HAP-1 (cell line): ENCODE measurements at places on chromosomes 12 and 14.

- DNase-seq, result no peak
Measured at GRCh38 chr12:1591034-1591433, 3.3 kb downstream of the FBXL14 start.

GRCh38 chr12:43722621-43723020, 36.0 kb downstream of the PUS7L start:
- DNase-seq, result peak; percentile 12

DNA sequence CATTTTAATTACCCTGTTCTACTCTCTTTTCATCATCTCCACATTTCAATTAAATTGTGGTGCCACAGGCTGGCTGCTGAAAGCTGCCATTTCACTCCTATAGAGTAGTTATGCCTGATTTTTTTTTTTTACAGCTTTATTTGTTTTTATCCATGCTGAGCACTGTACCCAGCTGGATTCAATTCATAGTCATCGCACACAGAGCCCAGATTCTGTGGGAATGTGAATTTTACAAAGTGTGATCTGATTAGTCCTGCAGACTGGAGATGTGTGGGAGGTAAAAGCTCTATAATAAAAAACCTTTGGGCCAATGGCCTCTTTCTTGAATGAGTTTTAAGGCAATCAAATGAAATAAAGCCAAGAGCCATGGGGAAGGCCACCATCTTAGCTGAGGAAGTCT, 190.2 kb downstream of the ANO4 start:
- no peak for DNase-seq

DNA sequence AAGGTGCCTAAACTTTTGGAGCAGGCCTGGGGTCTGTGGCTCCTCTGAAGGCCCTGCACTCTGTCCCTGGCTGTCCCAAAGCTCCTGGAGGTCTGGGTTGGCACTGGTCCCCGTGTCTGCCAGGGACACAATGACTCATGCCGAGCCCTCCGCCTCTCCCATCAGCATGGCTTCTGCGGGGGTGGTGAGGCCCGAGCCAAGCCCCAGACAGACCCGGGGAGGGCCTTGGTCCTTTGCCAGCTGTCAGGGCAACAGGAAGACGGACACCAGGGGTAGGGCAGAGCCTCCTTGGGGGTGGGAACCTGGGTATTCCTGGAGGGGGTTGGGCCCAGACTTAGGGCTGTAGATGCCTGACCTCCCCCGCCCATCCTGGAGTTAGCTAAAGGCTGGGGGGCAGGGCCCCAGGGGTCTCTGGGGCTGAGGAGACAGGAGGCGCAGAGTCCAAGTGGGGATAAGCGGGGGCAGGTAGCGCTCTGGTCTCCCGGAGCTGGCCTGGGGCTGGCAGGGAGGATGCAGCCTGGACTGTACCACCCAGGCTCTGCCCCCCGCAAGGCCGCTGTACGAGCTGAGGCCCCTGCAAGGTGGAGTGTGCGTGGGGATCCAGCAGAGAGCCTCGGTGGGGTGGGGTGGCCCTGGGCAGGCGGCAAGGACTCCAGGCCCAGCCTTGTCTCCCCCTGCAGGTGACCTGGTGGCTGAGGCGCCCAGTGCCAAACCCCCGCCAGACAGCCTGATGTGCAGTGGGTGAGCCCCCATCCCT, 16.4 kb upstream of the PUS1 start:
- no peak for DNase-seq

DNA sequence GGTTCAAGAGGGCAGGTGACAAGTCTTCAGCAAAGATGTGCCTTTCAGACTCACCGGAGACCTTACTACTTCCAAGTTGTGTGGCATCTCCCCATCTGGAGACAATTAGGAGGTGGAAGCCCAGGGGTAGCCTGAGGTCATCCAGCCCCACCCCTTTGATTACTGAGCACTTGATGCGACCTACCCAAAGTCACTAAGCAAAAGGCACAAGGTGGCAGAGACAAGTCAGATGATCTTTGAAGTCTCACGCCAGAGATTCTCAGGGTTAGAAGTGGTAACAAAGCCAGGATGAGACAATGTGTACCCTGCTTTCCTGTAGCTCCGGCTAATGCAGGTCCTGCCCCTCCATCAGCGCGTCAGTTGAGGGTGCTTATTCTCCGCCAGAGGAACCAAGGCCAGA, 1.4 kb upstream of the FOXN3 start:
- no peak for DNase-seq

DNA sequence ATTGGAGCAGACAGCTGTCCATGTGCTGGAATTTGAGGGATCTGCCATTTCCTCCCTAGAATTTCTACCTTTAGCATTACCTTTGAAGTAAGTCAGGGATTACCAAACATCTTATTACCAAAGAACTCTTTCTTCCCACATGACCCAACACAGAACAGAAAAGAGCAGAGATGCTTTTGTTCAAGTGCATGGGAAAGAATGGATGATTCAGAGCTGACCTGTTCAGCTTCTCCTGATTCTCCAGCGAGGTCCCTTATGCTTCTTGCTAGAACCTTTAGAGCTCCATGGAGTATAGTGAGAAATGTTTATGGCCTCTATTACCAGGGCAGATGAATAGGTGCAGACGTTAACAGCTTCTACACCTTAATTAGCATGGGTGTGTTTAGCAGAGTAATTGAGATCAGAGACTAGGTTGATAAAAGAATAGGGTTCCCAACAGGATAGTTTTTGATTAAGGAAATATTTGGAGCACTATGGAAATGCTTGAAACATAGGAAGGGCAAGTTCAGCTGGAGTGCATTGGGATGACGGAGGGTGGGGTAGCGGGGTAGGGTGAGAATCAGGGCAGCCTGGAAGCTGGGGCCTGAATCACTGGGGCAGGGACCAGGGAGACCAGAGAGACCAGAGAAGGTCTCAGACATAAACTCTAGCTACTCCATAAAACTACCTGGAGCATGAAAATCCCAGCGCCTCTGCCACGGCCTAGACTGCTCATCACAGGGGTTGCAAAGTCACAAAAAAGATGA, 223.7 kb downstream of the CACNA1C start:
- no peak for DNase-seq

DNA sequence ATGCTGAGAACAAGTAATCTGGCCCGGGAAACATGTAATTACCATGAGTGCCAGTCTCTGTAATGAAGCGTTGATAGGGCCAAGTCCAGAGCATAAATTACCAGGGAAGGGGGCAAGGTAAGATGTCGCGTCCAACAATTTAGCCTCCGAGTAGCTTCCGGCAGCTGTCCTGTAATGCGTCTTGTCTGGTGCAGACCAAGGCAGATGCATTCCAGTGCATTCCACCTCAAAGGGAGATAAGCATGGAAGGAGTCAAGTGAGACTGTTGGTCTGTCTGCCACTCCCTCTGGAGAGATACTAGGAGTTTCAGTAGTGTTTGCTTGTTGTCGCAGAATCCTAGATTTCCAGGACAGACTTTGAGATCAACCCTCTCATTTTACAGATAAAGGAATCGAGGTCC, 218.3 kb downstream of the AACS start:
- no peak for DNase-seq
